ENCODE measurements at places on chromosomes 2 and 18.

DNA sequence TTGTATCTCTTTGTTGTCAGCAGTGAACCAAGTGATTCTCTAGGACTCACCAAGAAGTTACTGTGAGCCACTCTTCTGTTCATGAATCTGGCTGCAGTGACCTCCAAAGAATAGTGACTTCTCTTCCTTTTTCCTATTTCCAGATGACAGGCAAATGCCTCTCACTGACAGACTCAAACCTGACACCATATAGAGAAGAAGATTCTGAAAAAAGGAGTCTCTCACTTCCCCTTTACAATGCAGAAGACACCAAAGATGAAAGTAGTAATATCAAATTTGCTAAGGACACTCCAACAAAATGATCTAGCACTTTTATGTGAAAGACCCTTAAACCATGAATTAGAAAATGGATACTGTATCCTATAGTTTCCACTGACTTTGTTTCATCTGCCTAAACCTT, 44.4 kb upstream of the SETBP1 start:
- no peak for DNase-seq

- no peak for DNase-seq
Observed at GRCh38 chr2:222938327-222938726, 77.5 kb downstream of the ACSL3 start.

DNA sequence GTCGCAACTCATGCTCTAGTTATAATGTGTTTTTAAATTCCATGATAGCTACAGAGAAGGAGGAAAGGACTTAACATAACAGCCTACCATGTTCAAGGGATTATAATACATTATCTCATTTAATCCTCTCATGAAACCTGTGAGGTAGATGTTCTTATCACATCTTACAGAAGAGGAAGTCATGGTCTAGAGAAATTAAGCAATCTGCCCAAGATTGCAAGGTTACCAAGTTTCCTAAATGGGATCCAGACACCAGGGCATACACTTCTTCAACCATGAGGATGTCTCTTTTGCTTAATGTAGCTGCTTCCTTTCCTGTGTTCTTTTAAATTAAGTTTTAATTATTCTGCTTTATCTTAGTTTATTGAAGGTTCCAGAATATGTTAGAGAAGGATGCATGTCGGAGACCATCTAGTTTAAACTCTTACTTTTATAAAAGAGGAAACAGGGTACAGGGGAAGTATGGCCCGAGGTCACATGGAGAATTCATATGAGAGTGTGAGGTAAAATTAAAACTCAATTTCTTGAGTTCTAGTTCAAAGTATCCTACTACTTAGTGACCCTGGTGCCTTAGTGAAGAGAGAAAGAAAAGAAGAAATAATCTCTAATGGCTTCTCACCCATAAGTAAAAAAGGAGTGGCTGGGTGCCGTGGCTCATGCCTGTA, 3.6 kb upstream of the IL1A start:
- no peak for DNase-seq

GRCh38 chr2:120344976-120345581, 857 bp upstream of the INHBB start:
- no peak for DNase-seq

GRCh38 chr2:10774394-10774793, 38.2 kb downstream of the PDIA6 start:
- DNase-seq: no peak

- no peak for DNase-seq
Observed at GRCh38 chr2:95721726-95722125, 129.9 kb downstream of the TRIM43 start.

DNA sequence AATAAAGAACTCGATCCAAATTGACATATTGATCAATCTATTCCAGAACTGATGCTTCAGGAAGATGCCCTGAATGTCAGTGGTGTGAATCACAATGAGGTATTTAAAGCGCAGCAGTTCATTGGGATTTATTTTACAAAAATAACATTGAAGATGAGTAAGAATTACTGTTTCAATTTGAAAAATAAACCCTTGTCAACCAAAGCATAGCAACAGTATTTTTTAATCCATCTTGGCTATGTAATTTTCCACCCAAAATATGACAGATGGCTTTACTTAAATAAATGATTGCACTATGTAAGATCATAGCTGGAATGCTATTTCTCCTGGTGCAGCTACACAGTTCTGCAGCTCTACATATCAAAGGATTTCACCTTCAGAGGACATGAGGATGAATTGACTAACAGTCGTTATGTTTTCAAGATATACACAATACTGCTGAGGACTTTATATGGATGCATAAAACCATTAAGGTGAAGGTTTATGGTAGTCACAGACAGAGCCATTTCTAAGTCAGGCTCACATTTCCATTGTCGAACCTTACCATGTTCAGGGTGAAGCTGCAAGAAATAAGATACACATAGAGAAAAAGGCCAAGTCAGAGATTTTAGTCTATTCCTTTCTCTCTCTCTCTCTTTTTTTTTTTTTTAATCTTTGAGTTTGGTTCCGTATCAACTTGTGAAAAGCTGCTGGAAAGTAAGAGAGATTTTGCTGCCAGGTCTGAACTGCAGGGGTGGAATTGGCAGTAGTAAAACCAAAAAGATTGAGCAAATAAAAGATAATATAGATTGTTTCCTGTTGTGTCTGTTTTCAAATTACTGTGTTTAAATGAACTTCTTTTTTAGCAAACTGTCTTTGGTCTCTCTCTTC, 398.0 kb upstream of the CDH20 start:
- DNase-seq: no peak

- no peak for DNase-seq
Observed at GRCh38 chr2:20153131-20153851, 71.6 kb downstream of the SDC1 start.

- DNase-seq: no peak
Observed at GRCh38 chr2:1294900-1295299, 118.4 kb upstream of the TPO start.

- DNase-seq: no peak
Observed at GRCh38 chr2:123935405-123935804, 89.7 kb upstream of the CNTNAP5 start.

GRCh38 chr2:165219481-165219880, 15.6 kb upstream of the SCN3A start:
- DNase-seq: no peak

- no peak for DNase-seq
Observed at GRCh38 chr2:168642873-168643272, 159.6 kb upstream of the NOSTRIN start.

DNA sequence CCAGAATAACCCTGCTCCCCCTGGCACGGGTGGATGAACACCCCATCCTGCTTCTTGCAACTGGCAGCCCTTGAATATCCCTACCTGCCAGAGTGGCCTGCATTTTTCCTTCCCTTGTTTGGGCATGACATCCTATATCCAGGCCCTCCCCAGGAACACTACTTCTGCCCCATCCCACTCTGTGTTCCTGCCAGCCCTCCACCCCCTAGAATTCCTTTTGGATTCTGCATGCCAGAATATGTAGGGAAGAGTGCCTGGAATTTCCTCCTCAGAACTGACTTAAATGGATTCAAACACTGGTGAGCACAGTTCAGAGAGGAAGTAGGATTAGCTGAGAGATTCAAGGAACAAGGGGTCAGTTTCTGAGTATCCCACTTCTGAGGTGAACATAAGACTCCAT, 123.5 kb upstream of the PELI1 start:
- DNase-seq: no peak

- DNase-seq: no peak
Observed at GRCh38 chr18:13120255-13120654, 98.3 kb upstream of the LDLRAD4 start.

DNA sequence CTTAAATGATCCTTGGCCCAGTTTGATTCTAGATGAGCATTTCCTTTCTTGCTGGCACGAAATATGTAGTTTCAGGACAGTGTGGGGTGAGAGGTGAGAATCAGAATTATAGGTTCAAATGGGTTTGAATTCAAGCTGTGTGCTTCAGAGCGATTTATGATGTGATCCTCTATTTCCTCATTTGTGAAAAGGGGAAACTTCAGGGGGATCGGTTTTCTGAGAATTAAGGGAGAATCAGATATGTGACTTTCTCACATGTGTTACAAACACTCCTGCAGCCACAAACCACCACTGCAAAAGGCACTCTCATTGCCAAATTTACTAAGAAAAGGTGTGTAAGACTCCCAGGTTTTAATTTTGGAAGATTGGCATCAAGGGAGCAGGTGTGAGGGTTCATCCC, 24.4 kb downstream of the HK2 start:
- DNase-seq: no peak

DNA sequence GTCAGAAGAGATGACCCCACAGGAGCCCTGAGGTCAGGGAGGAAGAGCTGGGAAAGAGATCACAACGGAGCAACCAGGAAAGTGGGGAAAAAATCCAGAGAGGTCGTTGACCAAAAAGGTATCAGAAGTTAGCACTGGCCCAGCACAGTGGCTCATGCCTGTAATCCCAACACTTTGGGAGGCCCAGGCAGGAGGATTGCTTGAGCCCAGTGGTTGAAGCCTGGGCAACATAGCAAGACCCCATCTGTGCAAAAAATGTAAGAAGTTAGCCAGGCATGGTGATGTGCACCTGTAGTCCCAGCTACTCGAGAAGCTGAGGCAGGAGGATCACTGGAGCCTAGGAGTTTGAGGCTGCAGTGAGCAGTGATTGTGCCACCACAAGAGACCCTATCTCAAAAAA, 121.5 kb downstream of the GBX2 start:
- DNase-seq: no peak

GRCh38 chr2:241951316-241951700, 81.8 kb downstream of the RTP5 start:
- no peak for DNase-seq

DNA sequence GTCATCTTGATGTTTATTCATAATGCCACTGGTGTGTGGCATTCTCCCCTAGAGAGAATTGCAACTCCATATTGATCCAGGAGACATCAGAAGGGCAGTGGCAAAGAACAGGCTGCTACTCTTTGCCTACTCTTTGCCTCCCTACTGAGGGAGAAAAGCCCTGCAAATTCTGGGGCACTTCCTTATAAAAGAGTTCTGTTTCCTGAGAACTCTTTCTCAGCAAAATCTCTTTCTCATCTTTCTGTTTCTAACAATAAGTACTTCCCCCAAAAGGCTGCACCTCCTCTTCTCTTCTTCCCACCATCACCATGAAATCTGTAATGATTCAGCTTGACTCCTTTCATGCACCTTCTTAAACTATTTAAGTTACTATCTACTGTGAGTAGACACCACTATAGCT, 270.3 kb downstream of the MREG start:
- DNase-seq: no peak

DNA sequence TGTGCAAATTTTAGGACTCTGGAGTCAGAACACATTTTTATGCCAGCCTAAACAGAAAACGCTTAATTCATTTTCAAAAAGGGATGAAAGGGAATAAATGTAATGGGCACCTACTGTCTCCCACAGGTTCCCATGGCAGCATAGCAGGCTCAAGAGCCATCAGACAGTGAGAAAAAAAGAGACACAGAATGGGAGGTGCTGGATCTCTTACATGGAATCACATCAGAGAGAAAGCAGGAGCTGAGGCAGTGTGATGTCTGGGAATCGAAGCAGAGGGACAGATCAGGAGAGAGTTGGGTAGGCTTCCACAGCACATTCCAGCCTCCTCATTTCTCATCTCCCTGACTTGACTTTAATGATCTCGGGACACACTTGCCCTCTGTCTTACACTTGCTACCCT, 684.3 kb downstream of the KCNJ3 start:
- DNase-seq: no peak

- no peak for DNase-seq
Observed at GRCh38 chr18:10743766-10744165, 217.9 kb downstream of the NAPG start.

DNA sequence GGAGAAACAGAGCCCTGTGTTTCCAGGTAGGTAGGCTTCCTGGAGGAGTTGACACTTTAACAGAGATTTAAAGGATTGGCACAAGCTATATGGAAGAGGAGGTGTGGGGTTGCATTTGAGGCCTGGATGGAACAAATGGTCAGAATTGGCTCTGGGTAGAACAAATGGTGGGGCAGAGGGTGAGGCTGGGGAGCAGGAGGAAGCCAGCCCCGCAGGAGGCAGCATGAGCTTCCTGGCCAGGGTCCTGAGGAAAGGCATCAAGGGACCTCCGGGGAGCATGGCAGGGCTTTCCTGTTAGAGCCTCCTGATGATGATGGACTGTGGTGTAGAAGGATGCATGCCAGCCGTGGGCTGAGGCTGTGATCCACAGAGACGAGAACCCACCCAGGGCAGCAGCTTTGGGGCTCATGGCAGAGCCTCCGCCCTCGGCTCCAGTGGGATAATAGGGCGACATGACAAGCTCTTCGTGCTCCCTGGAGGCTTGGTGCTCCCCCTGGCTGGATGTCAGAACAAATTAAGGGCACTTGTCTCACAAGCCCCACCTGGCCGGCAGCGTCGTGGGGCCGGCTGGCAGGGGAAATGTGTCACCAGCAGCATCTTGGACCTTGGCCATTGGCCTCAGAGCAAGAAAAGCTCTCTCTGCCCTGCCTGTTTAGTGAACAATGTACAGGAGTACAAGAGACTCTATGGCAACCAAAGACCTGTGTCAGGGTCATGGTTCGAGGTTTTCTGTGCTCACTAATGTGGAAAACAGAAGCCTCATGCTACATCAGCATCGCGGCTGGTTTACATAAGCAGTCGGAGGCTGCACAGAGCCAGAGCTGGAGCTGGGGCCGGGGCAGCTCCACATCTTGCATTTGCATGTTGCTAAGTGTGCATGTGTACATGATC, 153.5 kb downstream of the MYCN start:
- no peak for DNase-seq

- no peak for DNase-seq
Observed at GRCh38 chr2:189854940-189855339, 70.7 kb downstream of the PMS1 start.
